ENCODE measurements at places on chromosomes 13 and 19.

DNA sequence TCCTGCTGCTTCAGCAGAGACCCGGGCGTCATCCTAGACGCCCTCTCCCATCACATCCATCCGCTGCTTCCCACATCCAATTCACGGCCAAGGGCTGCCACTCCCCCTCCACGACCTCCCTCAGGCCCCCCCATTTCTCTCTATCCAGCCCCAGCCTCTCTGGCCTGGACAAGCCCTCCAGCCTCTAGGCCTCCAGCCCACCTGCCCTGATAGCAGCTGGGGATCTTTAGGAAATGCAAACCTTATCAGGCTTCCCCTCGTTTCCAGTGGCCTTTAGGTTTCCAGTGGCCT is 51.6 kb downstream of the PEPD start:
- DNase-seq = no peak

DNA sequence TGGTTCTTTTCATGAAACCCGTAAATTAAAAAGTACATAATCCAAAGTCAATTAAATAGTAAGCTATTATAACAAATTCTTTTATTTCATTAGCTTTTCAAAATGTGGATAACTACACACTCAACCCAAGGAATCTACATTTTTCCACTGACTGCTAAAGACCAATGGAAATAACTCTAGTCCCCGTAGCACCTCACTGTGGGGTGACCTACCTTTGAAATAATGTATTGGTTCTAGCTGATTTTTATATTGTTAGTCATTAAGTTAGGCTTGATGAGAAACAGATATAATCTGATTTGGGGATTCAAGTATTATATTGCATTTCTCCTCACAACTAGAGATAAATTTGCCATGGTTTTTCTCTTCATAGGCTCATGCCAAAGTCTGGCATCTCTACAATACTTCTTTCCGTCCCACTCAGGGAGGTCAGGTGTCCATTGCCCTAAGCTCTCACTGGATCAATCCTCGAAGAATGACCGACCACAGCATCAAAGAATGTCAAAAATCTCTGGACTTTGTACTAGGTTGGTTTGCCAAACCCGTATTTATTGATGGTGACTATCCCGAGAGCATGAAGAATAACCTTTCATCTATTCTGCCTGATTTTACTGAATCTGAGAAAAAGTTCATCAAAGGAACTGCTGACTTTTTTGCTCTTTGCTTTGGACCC is 37.3 kb downstream of the KL start:
- DNase-seq = peak; percentile 32

DNA sequence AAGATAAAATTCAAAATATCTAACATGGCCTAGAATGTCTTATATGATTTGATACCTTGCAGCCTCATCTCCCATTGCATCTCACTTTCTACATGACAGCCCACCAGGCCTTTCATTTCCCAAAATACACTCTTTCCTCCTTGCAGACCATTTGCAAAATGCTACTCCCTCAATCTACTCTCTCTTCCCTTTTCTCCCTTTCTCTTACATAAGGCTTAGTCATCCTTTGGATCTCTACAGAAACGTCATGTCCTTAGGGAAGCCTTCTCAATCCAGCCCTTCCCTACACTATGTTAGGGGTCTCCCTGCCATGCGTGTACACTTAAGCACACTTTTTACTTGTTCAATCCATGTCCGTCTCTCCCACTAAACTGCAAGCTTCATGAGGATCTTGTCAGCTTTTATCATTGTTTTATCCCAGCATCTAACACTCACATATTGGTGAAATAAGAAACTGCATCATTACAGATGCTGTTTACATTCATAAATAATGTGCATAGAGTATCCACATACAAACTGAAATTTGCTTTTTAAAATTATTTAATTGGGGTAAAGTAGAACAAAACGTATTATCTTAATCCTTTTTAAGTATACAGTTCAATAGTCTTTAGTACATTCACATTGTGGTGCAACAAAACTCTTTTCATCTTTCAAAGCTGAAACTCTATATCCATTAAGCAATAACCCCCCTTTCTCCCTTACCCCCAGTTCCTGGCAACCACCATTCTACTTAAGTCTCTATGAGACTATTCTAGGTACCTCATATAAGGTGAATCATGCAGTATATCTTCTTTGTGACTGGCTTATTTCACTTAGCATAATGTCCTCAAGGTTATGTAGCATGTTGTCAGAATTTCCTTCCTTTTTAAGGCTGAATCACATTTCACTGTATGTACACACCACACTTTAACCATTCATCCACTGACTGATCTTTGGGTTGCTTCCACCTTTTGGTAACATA is 11.5 kb upstream of the WBP4 start:
- DNase-seq = peak; percentile 16

- no peak for DNase-seq
These were observed 78.9 kb upstream of the ANKRD10 start for GRCh38 chr13:110993788-110994187.

DNA sequence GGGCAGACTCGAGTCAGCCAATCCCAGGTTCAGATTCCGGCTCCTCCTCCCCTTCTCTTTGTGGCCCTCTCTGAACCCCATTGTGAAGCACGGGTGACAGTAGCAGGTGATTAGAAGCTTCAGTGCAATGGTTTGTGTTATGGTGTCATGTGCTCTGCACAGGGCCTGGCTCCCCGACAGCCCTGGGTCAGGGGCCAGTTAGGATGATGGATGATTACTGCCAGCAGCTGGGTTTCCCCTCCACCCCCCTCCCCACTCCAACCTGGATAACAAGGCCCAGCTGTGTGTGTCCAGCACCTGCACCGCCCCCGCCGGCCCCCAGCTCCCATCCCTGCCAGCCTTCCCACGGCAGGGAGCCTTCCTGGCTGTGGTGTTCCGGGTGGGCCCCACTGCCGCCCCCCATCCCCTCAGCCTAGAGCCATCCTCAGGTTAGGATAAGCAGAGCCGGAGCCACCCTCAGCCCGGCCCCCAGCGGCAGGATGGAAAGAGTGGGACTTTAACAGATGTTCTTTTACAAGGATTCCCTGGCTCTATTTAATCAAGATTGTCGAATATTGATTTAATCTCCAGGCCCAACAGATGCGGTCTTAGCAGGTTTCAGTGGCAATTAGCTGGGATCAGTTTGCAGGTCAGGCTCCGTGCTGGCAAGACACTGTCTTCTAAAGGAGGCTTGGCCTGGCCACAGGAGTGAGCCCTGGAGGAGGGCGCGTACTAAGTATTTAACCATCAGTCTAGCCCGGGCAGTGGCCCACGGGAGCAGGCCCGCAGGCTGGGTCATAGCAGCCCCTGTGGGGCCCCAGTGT is 156.2 kb downstream of the SIPA1L3 start:
- DNase-seq = no peak

DNA sequence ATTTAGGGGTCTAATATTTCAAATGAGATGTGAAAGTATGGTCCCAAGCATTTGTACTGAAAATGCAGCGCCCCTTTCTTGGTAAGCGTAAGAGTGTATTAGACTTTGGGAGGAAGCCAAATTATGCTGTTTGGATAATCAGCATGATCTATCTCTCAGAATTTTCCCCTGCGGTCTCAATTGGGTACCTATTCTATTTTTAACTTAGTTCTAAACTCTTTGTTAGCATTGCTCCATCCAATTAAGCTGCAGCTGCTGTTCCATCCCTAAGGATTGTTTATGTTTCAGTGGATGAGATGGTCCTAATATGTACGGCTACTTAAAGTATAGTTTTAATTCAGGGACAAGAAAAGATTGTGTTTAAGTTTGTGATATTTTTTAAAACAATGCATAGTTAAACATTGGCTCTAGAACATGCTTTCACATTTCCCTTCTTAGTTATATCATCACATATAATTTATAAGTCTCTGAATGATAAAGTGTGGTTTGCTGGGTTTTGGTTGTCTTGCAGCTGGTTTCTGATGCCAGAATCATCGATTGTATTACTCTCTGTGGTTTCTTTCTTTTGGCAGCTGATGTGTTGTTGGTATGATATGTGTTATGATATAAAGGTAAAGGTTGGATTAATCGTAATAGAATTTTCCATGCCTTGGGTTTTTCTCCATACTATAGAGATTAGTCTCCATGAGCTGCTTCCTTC is 15.0 kb downstream of the POLR1D start:
- DNase-seq = peak; percentile 70

GRCh38 chr19:19006213-19006612 is 27.1 kb downstream of the SUGP2 start:
- peak; percentile 40 for DNase-seq

DNA sequence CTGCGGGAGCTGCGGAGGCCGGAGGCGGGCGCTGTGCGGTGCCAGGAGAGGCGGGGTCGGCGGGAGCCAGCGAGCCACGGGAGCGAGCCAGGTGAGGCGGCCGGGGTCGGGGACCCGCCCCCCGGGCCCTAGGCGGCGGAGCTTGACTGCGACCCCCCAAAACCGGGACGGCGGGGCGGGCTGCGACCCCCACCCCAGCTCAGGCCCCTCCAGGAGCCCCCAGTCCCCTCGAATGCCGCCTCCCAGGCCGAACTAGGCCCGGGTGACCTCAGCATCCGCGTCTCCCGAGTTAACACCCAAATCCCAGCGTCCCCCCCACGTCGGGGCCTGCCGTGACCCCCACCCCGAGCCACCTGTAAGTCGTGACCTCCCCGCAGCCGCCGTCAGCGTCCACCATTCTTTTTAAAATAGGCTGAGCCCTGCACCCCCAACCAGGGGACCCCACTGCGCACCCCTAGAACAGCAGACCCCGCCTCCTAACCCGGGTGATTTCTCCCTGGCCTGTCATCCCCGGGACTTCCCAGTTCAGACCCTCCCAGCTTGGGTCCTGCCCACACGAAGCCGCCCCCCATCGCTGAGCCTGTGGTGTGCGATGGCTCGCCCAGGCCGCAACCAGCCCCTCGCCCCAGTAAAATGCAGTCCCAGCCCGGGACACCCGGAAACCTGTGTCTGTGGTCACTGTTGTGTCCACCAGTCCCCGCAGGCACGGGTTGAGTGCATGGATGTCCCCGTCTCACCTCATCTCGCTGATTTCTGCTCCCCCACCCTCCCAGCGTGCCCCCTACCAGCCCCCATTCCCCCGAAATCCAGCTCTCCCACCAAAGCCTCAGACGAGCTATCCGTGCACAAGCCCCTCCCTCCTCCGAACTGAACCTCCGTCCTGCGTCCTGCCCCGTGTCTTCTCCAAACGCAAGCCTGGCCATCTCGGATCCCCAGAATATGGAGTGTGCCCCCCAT is 551 bp downstream of the FZR1 start:
- DNase-seq = no peak

DNA sequence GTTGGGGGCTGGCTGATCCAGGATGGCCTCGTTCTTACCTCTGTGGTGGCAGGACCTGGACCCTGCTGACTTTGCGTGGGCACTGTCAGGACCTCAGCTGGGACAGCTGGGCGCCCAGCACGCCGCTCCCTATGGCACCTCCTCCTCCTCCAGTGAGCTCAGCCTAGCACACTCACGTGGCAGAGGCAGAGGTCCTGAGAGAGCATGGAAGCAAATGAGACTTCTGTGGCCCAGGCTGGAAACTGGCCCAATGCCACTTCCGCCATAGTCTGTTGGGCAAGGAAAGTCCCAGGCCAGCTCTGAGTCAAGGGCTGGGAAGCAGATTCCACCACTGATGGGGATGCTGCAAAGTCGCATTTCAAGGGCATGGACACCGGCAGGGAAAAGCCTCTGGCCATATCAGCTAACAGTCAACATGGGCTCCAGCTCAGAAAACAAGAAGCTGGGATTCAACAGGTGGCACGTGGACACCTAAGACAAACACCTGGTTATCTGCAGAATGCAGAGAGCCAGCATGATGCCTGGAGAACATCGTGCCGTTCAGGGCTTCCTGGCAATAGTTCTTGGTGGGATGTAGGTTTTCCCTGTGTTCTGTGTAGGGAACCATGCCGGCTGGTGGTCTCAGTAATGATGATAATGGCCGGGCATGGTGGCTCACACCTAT is 16.7 kb downstream of the MYBPC2 start:
- no peak for DNase-seq

- no peak for DNase-seq
These were observed 107.1 kb downstream of the DACH1 start for GRCh38 chr13:71759651-71760511.

- DNase-seq = no peak
These were observed 141.2 kb downstream of the TEX29 start for GRCh38 chr13:111461445-111462149.

DNA sequence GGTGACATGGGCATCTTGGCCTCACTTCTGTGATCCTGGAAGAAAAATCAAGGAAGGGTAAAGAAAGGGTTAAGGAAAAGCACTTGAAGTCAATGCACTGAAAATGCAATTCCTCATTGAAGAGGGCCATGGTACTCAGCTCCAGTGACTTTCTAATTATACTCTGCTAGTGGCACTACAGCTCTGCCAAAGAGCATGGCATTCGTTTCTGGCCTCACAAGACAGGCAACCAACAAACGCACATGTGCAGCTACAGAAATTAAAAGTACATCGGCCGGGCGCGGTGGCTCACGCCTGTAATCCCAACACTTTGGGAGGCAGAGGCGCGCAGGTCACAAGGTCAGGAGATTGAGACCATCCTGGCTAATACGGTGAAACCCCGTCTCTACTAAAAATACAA is 21.8 kb downstream of the SACS start:
- no peak for DNase-seq

DNA sequence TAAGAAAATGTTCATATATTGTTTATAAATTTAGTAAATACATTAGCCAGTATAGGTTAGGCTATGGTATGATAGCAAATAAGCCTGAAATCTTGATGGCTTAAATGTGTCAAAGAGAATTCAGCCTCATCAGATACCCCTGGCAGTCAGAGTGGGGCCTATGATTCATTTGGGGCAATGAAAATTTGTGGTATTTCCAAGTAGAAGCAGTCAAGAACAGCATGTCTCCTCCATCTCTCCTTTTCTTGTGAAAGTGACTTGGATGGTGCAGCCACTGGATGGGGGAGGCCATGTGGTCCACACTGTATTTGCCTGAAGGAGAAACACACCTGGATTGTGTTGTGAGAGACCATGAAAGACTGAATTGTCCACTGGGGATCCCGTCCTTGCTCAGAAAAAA is 82.7 kb downstream of the DLEU7 start:
- DNase-seq = no peak

DNA sequence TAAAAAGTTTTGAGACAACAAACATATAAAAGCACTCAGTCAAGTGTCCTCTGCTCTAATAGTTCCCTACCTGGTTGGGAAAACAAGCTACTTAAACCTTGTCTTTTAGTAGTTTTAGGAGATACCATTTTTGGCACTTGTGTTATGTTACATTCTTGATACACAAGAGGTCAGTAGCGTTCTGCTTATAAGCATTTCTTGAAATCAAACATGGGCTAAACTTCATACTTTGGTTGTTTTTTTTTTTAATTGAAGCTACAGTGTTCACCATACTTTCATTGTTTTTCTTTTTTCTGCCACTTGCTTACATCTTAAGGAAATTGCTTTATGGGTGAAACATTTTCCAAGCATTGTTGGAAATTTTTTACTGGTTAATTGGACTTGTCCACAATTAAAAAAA is 12.9 kb downstream of the NHLRC3 start:
- peak; percentile 61 for DNase-seq

- peak; percentile 81 for DNase-seq
These were observed at the start of gene STK24 for GRCh38 chr13:98576963-98577835. Gene STK24 (minus strand): TSS chr13:98577107. CDS start chr13:98576786, 321 bp downstream.

- no peak for DNase-seq
These were observed 3.5 kb upstream of the EPHX3 start for GRCh38 chr19:15235781-15236180.

- no peak for DNase-seq
These were observed 111.1 kb downstream of the MIPEP start for GRCh38 chr13:23778002-23778652.

- DNase-seq = no peak
These were observed 575.1 kb downstream of the SLITRK6 start for GRCh38 chr13:85223883-85224656.

GRCh38 chr13:98143157-98143553 is 261 bp downstream of the FARP1 start:
- no peak for DNase-seq
